ENCODE measurements at places on chromosomes 3 and 15.

GRCh38 chr15:46556010-46556409, 921.2 kb downstream of the SQOR start:
- no peak for DNase-seq

- DNase-seq, result no peak
Observed at GRCh38 chr15:88262064-88262463, 5.5 kb upstream of the NTRK3 start.

DNA sequence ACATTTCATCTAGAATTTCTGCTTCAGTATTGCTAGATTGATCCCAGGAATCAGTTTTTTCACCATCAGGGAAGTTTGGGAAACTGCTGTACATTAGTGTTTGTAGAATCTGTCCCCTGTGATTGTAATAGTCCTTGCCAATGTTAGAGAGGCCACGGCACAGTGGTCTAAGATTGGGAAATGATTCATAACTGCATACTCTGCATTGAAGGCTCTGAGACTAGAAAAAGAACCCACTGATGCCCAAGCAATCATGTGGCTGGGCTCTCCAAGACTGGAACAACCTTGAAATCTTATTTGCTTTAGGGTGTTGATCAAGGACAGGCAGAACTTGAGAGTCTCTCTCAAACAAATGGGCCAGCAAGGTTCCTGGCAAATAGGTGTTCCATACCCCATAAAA, 245.6 kb upstream of the LRTM1 start:
- no peak for DNase-seq

- no peak for DNase-seq
Observed at GRCh38 chr3:177057768-177058167, 139.5 kb downstream of the TBL1XR1 start.

DNA sequence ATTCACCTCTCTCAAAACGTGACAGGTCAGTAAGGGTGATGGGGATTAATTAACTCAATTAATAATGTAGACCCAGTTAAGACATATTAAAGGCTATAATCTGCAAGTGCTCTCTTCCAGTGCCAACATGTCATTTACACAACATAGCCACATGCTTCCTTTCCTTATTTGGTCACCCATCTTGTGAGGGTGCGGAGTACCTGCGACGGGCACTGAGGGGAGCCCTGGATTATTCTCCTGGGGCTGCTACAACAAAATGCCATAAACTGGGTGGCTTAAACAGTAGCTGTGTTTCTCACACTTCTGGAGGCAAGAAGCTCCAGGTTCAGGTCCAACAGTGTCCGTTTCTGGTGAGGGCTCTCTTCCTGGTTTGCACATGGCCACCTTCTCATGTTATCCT, 157.4 kb upstream of the LRTM1 start:
- DNase-seq, result no peak

- no peak for DNase-seq
Observed at GRCh38 chr15:91447991-91448644, 348.1 kb downstream of the SV2B start.

- DNase-seq, result no peak
Observed at GRCh38 chr3:13419505-13420044, 547 bp downstream of the NUP210 start.

GRCh38 chr3:141998669-141999290, 122.3 kb downstream of the ATP1B3 start:
- no peak for DNase-seq

DNA sequence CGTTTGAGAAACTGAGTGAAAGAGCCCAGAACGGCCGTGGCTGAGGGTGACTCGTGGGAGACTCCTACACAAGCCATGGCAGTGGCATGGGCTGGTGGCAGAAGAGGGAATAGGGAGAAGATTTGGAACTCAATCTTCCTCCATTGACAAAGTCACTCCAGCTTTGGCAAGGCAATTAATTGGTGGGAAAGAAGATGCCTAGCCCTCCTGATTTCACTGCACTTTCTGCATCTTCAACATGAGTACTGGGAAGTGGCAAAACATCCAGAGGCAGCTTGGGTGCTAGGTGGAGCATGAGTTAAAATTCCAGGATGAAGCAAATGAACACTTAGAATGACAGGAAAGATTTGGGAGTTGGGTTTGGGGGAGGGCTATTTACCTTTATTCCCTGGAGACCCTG, 1.4 kb upstream of the TGFBR2 start:
- DNase-seq, result no peak

DNA sequence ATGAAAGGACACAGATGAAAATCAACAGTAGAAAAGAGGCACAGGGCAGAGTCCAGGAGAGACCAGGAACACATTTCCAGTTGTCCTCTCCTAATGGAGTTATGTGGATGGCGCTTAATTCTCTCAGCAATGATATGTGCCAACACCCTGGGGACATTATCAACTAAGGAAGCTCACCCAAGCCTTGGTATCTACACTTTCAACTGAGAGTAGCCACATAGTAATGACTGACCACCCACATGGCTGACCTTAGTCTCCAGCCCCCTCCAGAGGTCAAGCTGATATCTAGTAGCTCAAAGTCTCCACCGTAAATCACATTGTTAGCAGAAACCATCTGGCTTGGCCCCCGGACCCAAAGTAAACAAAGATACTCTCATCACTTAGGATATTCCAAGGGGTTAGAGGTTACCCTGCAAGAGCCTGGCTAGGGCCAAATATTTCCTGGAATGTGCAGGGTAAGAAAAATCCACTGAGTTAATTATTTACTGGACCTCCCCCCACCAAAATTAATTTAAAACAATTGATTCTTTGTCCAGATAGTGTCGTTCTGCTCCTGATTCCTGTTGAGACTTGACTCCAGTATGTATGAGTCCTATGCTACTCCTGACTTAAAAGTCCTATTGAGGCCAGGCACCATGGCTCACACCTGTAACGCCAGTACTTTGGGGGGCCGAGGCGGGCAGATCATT, 24.8 kb downstream of the GABRR3 start:
- DNase-seq, result no peak

GRCh38 chr3:6282918-6283317, 578.0 kb upstream of the GRM7 start:
- no peak for DNase-seq

- DNase-seq, result no peak
Observed at GRCh38 chr3:69052472-69052898, 352 bp upstream of the TMF1 start.

GRCh38 chr15:100928632-100929280, 9.6 kb downstream of the LRRK1 start:
- DNase-seq, result no peak

DNA sequence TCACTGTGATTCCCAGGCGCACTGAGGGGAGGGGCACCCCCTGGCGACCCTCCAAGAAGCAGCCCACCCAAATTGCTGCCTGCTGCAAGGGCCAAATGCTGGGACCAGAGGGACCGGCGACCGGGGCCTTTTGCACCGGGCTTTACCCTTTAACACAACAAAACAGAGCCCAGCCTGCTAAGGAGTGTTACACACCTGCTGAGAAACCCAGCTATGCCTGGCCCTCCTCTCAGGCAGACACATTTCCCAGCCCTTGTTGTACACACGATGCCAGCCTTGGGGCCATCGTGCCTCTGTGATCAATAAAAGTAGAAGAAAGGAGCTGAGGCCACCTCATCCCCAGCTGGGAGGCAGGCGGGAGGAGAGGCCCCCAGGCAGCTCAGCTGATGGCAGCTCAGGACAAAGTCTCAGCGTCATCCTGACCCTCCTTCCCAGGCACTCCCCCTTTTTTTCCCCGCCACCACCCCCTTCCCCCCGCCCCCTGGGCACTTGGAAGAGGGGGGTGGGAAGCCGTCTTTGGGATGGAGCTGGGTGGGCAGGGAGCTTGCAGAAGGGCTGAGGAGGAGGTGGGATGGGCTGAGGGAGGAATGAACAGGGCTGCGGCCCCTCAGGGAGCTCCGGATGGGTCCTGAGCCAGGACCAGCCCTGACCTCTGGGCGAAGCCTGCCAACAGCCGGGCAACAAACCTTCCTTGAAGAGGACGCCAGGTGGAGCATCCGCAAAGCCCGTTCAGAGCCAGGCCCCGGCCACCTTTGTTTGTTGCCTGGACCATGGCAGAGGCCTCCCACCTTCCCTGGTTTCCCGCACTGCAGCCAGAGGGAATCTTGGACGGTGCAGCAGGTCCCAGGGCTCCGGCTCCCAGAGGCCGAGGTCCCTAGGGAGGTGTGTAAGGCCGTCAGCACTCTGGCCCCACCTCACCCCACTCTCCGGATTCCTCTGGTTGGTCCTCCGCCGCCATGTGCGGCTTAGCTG, 45.9 kb upstream of the SEC61A1 start:
- no peak for DNase-seq

DNA sequence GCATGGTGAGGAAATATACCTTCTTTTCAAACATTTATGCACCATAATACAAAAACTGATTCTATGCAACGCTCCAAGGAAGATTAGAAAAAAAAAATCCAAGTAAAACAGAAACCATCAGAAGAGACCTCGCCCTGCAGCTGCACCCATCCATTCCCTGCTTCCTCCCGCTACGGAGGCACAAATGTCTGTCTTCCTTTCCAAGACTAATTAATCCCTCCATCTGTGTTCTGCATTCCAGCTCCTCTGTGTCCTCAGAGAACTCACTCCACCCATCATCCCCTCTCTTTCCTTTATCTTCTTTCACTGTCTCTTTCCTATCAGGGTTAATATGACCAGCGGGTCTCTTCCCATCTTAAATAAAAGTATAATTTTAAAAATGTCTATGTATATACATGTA, 196.1 kb downstream of the ADAMTSL3 start:
- DNase-seq, result no peak

DNA sequence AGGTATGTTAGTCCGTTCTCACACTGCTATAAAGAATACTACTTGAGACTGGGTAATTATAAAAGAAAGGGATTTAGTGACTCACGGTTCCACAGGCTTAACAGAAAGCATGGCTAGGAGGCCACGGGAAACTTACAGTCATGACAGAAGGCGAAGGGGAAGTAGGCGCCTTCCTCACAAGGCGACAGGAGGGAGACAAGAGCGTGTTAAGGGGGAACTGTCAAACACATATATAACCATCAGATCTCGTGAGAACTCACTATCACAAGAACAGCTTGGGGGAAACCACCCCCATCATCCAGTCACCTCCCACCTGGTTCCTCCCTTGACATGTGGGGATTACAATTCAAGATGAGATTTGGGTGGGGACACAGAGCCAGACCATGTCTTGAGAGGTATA, 30.4 kb downstream of the SPRED1 start:
- no peak for DNase-seq

DNA sequence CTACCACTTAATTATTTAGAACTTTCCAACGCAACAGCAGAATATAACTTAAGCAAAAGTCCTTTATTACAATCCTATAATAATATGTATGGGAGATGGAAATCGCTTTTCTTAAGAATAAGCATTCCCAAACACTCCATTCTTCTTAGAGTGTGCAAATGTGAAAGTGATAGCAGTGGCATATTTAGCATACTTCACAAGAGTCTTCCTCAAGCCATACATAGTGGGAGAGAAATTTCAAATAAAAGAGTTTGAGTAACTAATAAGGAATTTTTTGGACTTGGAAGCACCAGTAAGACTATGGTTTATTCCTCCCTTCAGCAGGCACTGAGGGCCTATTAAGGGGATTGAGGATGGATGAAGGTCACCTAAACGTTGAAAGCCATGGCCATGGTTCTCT, 22.1 kb upstream of the BNC1 start:
- DNase-seq, result no peak

GRCh38 chr3:51388286-51389029, 2.6 kb upstream of the RBM15B start:
- no peak for DNase-seq

DNA sequence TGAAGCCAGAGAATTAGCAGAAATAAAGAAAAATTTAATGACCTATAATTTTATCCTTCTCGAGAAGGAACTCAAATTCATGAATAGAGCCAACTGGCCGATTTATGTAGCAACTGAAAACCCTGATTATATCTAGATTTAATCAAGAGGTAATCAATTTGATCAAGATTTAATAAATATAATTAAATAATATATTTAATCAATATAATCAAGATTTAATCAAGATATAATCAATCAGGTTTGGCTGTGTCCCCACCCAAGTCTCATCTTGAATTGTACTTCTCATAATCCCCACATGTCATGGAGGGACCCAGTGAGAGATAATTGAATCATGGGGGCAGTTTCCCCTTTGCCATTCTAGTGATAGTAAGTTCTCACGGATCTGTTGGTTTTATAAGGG, 181.2 kb upstream of the CDIN1 start:
- no peak for DNase-seq

- DNase-seq, result no peak
Observed at GRCh38 chr3:10223676-10224639, 24.3 kb upstream of the TATDN2 start.

- DNase-seq, result no peak
Observed at GRCh38 chr3:114336122-114336697, 42.4 kb downstream of the TIGIT start.

- DNase-seq, result no peak
Observed at GRCh38 chr3:100606894-100607512, 2.4 kb upstream of the ADGRG7 start.

- no peak for DNase-seq
Observed at GRCh38 chr3:28788571-28788970, 439.9 kb upstream of the AZI2 start.

DNA sequence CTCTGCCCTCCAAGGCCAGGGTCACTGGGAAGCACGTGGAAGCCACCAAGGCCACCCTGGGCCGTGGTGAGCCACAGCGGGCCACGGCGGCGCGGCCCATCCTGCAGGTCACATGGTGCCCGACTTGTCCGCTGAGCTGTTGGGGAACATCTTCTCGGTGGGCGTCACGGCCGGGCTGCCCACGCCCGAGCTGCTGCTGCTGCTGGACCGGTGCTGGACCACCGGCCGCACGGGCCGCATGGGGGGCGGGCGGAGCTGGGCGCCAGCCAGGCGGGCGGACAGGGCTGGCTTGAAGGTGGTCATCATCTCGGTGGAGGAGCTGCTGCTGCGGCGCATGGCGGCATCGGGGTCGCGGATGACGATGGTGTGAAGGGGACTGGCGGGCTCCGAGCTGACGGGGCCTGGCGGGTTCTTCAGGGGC, 22.1 kb upstream of the RAD18 start:
- DNase-seq, result no peak

- DNase-seq, result peak; percentile 34
Observed at GRCh38 chr15:45635191-45635638, 386 bp downstream of the SQOR start.

- DNase-seq, result no peak
Observed at GRCh38 chr3:98710067-98710659, 53.0 kb upstream of the ST3GAL6 start.

DNA sequence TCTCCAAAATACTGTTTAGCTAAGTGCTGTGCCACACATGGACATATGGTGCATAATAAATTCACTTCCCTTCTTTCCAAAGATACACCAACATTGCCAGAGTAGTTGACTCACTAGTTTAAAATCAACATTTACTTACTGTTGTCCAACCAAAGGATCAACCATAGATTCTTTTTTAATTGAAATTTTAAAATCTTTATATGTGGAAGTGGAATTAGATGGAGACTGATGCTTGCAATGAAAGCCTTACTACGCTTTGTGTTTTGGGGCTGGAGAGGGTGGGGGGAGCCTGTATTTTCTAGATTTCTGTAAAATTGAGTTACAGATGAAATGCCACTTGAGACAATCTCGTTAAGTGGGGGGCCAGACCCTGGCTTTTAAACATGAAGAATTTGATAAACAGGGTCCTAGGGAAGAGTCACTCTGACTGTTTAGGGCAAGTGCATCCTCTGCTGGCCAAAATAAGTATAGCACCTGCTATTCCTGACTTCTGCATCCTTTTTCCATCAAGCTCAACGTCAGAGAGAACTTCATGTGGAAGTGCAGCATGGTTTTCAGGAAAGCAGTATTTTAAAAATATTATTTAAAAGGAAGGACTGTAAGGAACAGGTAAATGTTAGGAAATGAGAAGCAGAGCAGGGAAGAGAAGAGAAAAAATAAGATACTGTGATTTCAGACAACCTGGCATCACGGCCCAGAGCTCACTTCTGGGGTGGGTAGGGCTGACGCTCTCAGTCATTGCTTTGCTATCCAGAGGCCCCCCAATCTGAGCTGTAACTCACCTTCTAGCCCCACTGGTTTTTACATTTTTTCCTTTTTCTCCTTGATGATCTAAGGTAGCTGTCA, 76.7 kb downstream of the BOC start:
- peak; percentile 28 for DNase-seq
